Left renal cortex interstitium (tissue), 4 donors: ENCODE measurements at places on chromosomes 12 and 14.

DNA sequence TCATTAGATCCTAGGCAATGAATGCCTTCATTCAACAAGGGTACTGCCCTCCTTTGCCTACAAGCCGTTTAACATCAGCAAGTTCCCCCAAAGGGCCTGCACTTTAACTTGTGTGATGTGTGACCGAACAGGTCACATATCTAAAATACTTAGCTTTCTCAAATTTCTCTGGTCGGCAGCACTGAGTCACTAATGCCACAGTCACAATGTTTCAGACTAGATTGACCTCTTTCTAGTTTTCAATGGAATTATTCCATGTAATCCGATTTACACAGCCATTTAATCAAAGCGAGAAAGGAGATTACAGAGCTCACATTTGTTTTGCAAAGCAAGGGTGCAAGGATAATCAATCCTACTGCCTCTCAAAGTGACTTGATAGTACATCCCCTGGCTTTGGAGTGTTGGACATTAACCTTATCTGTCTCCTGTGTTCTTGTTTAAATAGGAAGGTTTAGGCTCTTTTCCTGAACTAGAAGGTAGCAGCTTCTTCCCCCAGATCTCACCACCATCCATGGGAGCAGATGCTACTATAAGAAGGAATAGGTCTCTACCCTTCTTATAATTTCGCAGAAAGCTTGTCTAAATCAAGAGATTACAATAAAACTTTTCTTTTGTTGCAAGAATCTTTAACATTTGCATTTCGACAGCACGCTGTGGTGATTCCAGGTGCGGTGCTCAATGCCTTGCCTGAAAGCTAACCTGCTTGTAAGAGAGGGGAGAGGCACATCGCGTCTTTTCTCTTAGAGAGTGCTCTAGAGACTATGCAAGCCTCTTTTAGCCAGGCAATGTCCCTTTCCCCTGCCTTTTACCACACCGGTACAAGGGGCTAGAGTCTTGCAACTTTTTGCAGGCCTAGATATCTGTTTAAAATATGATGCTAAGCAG, 1.8 kb downstream of the KITLG start:
- DNase-seq, result no peak

DNA sequence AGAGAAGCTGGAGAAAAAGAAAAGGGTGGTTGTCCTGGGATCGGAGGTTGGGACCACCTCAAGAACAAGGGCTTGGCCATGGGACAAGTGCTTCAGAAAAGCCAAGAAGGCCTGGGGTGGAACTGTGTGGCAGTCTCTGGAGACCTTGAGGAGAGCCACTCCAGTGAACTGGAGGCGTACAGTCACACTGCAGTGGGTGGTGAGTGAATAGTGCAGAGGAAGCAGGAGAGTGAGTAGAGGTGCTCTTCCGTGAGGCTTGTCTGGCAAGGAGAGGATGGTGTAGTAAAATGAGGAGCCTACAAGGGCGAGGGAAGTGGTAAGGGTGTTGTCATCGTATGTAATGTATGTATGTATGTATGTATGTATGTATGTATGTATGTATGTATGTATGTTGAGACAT, 20.9 kb downstream of the RASSF3 start:
- no peak for DNase-seq

DNA sequence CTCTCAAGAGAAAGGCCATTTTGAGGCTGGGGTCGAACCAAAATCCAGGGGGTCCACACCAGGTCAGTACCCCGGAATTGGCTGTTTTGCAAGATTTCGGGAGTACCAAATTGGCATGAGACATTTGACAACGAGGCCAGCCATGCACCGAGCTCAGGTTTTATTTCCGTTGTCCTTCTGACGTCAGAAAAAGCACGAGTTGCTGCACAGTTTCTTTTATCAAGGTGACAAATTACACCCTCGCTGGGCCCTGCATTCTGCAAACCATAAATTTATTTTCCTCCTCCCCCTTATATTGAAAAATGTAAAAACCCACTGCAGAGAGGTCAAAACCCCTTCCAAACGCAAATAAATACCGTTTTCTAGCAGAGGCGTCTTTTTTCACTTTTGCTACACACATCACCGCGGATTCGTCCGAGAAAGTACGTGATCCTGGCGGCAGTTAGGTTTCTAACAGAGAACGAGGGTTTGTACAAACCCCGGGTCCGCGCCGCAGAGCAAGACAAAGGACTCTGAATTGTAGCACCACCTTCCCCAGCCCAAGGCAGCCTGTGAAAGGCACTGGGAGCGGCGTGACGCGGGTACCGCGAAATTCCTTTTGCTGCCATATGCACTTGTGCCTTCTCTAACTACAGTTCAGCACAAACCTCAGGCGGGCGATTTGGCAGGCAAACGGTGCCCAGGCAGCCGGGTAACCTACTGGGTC, 1.8 kb downstream of the SLC38A1 start:
- DNase-seq, result no peak

DNA sequence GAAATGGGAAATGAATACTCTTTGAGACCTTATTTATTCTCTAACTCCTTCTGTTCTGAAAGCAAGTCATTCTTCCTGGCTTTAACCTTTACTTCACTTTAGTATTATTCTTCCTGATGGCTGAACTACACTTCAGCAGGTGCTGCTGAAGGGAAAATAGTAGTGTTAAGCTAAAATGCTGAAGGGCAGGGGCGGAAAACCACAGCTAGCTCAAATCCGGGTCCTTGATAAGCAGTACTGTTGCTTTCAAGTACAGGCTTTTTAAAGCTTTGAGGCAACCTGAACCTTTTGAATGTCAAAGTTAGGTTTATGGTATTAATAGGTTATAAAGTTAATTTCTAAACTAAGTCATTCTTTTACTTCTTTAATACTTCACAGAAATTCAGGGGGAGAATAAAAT, 10.7 kb downstream of the CCDC196 start:
- DNase-seq, result no peak
